ENCODE measurements at places on chromosomes 7 and 10.

DNA sequence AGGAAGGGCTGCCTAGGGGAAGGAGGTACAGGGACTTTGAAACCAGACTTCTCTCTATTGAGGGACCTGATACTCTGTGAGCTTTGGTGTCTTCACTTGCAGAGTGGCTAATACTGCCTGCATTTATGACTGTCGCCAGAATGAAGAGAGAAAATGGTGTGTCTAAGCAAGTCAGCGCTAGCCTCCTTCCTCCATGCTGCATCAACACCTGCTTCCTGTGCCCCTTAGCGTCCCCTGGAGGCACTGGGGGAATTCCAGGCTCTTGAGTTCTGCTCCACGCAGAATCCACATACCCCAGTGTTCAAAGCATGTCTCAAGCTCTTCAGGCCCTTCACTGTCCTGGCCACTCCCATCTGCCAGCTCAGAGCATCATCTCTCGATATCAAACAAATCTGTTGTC, 140.5 kb downstream of the PKD1L1 start:
- DNase-seq, result no peak

DNA sequence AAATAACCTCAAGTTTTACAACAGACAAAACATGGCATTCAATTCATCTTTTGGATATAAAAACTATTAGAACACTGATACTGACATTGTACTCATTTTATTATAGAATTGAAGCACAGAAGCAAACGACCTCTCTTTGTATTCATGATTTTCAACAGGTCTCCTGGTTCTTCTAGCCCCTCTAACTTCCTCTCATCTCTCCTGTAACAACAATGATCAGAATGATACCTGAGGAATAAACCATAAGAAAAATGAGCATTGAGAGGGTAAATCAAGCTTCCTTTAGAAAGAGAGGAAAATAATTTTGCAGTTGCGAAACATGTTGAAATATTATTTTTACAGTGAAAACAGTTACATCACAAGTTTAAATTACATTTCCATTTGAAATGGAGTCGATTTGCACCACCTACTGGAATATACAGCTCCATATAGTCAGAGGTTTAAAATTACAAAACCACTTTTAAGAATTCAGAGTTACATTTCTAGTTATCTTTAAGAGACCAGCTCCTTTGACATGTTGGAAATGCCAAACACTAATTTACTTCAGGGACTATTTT, 17.5 kb upstream of the TEX36 start:
- no peak for DNase-seq

- DNase-seq, result no peak
These were observed 39.7 kb downstream of the POU6F2 start for GRCh38 chr7:39017369-39017915.

- no peak for DNase-seq
These were observed 154.6 kb upstream of the NPVF start for GRCh38 chr7:25382869-25383268.

DNA sequence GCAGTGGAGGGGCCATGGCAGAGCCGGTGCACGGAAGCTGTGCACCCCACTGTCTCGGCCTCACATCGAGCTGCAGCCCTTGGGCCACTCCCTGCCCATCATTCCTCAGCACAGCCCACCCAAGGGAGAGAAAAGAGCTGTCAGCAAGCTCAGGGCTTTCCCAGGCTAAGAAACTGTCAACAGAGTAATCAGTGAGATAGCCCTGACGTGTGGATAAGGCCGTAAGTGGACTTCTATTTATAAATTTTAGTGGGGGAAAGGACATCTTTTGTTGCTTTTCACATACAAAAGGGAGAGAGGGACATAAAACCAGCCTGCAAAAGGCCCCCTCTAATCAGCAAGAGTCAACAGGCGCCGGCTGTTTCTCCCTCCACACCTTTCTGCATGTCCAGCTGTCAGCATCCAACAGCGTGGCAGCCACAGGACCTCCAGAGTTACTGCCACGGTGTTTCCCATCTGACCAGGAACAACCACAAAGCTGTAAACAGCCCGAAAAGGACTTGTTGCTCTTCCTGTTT, 56.8 kb upstream of the DDC start:
- DNase-seq, result no peak

DNA sequence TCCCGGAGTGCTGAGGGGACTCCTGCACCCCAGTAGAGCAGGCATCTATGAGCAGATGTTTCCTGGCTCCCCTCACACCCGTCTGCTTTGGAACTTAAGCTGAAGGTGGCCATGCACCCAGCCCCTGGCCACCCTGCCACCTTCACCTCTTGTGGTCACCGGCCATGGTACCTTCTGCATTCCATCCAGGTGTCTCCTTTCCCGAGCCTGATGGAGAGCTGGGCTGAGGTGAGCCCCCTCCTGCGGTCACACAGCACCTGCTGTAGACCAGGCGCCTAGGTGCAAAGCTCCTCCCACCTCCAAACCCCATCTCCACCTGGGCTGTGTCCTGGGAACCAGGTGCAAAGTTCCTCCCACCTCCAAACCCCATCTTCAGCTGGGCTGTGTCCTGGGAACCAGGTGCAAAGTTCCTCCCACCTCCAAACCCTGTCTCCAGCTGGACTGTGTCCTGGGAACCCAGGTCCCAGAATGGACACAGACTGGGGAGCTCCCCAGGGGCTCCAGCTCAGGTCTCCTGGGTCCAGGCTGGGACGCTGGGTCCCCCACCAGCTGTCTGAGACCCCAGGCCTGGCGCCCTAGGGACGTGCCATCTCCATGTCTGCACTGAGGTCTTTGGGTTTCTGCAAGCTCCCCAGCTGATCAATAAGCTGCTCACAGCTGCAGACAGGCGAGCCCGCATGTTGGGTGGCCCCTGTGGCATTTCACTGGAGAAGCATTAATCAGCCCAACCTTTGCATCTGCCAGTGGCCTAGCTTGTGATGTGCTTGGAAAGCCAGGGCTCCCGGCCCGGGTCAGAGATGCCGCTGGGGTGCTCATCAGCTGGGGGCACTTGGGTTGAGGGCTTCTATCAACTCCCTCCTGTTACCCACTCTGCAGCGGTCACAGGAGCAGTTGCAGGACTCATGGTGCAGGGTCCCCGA, 61.2 kb upstream of the INPP5A start:
- DNase-seq, result no peak

GRCh38 chr10:127920306-127921074, 13.6 kb downstream of the PTPRE start:
- no peak for DNase-seq

GRCh38 chr7:54664235-54665228, 94.5 kb downstream of the SEC61G start:
- DNase-seq, result no peak

- DNase-seq, result no peak
These were observed 205.3 kb downstream of the ARHGAP21 start for GRCh38 chr10:24518411-24518810.

GRCh38 chr7:55207436-55208125, 157.6 kb upstream of the LANCL2 start:
- no peak for DNase-seq

DNA sequence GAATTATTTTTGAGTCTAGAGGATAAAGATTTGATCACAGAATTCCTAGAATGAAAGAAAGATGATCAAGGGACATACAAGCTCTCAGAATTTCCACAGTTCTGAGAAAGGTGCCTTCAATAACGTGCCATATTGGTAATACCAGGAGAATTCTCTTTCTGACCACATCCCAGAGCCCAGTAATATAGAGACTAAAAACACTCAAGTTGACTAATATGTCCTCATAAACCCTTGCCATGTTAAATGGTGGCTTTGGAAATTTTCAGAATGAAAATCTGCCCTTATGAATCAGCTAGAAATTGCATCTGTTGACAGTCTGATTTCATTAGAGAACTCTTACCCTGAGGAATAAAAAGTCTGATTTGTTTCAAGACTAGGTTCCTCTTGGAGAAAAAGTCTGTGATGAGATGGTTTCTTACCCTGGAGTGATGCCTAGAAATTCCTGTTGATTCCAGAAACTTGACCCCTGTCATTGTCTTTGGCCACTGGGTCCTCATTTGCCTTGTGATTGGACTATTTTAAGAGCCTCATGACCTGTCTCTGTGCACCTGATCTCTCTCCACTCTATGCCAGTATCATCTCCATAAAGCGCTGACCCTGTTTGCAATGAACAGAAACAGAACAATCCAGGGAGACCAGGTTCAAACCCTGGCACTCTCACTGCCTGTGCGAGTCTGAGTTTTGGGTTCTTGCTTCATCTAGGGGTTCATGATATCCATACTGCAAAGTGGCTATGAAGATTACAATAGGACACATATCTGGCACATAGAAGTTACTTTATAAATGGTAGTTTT, 3.3 kb downstream of the IL2RA start:
- DNase-seq, result no peak

GRCh38 chr10:119575506-119575905, 21.3 kb downstream of the TIAL1 start:
- no peak for DNase-seq

GRCh38 chr10:93471110-93471651, 11.0 kb downstream of the MYOF start:
- DNase-seq, result no peak

- DNase-seq, result no peak
These were observed 844 bp upstream of the KAT6B start for GRCh38 chr10:74825371-74826141.

DNA sequence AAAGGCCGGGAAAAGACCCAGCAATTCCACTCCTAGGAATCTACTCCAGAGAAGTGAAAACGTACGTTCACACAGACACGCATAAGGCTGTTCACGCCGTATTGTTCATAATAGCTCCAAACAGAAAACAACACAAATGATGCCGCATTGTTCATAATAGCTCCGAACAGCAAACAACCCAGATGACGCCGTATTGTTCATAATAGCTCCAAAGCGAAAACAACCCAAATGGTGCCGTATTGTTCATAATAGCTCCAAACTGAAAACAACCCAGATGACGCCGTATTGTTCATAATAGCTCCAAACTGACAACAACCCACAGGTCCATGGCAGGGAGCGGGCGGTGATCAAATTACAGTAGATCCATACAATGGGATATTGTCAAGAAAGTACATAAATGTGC, 85.2 kb upstream of the DNAAF5 start:
- no peak for DNase-seq

DNA sequence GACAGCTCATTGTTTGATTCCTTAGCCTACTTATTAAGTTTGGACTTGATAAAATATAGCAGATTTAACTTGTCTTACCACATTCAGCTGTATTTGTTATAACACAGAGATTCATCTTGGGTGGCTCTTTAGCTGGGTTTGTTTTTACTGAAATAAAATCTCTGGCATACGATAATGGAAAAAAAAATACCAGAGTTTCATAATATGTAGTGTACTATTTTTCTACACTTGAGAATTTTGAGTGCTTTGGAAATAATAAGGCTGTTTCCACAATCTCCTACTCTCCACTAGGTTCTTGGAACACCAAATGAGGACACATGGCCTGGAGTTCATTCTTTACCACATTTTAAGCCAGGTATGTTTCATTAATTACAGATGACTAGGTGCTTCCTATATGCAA, 218.6 kb upstream of the FZD1 start:
- DNase-seq, result no peak

- no peak for DNase-seq
These were observed 20.2 kb downstream of the RAMP3 start for GRCh38 chr7:45177801-45178200.

DNA sequence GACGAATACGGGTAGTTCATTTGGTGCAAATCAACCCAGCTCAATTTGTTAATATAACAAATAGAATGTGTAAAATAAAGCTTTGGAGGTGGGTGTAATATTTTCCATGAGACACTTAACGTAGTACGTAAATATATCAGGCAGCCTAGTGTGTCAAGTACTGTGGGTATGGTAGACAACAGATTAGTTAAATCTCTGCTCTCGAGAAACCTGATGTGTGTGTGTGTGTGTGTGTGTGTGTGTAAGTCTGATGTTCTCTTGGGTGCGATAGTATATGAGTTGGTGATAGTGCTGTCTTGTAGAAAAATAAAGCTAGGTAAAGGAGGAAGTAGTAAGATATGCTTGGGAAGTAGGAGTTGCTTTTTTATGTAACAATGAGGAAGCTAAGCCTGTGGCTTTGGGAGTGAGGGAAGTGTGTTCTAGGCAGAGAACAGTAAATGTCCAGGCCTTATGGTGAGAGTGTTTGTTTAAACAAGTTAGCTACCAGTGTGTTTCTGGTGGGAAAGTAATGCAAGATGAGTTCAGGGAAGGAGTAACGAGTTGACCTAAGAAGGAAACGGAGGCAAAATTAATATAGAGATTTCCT, 26.1 kb downstream of the WAC start:
- no peak for DNase-seq

DNA sequence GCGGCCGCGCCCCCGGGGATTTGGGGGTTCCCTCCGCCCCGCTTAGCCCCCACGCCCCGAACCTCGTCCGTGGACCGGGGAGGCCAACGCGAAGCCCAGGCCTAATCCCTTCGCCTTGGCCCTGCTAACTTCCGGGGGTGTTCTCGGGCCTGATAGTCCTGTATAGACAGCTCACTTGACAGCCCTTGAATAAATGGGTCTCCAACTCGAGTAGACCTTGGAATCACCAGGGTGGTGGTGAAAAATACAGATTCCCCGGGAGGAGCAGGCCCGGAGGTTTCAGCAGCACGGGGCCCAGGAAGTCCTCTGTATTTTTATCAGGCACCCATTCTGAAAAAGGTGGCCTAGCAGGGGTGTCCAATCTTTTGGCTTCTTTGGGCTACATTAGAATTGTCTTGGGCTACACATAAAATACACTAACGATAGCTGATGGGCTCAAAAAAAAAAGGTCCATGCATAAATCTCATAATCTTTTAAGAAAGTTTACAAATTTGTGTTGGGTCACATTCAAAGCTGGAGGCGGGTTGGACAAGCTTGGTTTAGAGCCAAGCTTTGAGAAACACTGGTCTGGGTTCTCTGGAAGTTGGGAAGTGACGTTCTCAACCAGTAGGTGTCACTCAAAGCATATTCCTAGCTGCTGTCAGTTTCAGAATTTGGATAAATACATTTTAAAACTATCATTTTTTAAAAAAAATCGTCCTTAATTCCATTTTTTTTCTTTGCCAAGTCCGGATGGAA, 221.7 kb downstream of the PHTF2 start:
- DNase-seq, result no peak

GRCh38 chr10:86371691-86372090, 5.1 kb upstream of the GRID1 start:
- no peak for DNase-seq

DNA sequence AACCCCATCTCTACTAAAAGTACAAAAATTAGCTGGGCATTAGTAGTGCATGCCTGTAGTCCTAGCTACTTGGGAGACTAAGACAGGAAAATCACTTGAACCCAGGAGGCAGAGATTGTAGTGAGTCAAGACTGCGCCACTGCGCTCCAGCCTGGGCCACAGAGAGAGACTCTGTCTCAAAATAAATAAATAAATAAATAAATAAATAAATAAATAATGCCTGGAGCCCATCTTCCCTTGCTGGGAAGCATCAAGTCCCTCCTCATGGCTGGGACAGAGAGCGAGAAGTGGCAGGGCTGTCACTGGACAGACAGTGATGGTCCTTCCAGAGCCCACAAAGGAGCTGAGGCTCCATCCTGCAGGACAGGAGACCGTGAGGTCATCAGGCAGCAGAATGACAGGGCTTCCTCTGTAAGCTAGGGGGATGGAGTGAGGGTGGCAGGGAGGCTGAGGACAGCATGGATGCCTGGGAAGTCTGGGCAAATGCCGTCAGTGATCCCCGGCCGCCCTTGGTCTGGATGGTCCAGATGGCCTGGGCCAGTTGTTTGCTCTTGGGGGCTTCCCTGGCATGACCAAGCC, 36.4 kb upstream of the ELN start:
- no peak for DNase-seq
